ENCODE measurements at places on chromosomes 3 and 15.

DNA sequence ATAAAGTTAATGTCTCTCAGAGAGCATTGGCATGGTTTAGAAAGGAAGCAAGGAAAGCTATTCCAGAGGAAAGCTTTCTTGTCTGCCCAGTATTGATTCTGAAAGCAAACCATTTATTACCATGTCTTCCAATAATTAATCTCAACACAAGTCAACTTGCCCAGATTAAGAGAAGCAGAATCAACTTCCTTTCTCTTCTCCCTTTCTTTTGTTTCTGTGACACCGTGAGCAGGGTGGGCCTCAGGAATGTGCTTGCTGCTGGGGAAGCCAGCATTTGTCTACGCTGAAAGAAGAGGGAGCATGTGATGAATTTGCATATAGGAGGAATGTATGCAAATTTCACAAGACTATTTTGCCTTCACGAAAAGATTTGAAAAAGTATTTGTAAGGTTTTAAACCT lies 368.6 kb upstream of the ROPN1 start:
- DNase-seq, result no peak

DNA sequence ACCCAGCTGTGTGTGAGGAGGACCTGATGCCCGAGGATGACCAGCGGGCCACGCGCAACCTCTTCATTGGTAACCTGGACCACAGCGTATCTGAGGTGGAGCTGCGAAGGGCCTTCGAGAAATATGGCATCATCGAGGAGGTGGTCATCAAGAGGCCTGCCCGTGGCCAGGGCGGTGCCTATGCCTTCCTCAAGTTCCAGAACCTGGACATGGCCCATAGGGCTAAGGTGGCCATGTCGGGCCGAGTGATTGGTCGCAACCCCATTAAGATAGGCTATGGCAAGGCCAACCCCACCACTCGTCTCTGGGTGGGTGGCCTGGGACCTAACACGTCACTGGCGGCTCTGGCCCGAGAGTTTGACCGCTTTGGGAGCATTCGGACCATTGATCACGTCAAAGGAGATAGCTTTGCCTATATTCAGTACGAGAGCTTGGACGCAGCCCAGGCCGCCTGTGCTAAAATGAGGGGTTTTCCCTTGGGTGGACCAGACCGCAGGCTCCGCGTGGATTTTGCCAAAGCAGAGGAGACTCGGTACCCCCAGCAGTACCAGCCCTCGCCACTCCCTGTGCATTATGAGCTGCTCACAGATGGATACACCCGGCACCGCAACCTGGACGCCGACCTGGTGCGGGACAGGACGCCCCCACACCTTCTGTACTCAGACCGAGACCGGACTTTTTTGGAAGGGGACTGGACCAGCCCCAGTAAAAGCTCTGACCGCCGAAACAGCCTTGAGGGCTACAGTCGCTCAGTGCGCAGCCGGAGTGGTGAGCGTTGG lies 1.5 kb downstream of the RBM15B start:
- no peak for DNase-seq

- DNase-seq, result no peak
These were observed 2.1 kb downstream of the LSAMP start for GRCh38 chr3:116443191-116443661.

DNA sequence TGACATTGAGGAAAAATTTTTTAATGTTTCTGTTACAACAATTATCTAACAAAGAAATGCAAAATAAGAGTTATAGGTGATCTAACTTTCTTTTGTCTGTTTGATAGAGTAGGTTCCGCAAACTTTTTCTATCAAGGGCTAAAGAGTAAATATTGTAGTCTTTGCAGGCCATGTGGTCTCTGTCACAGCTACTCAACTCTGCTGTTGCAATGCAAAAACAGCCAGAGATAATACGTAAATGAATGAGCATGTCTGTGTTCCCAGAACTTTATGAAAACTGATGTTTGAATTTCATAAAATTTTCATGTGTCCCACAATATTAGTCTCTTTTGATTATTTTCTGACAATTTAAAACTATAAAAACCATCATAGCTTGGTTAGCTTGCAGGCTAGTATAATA lies 73.3 kb downstream of the SLC24A1 start:
- DNase-seq, result no peak

- DNase-seq, result no peak
These were observed 77.4 kb downstream of the RASA2 start for GRCh38 chr3:141564241-141564640.

DNA sequence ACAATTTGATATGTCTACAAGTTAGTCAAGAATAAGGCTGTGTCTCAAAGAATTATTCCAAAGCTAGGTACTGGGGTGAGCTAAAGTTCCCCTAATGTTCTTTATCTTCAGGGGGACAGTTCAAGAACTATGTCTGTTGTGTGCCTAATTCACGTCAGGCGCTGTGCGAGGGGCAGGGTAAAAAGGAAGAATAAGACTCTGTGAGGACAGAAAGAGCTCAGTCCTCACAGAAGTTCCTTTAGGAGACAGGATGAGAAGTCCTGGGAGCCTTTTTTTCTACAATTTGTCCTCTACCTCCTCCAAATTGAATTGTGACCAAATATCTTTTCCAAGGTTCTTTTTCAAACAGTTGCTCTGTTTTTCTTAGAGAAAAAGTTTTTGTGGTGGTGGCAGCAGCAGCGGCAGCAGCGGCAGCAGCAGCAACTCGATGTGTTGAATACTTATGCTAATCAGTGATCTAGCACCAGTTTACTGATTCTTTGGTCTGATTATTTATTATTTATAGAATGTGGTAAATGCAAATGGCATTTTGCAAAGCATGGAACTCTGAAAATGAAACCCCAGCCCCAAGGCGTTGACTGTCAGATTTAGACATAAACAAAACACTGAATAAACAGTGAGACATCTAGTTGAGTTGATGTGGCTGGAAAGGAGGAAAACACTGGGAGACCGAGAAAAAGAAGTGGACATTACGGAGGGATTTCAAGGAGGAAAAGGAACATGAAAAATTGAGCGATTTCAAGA lies 88.6 kb downstream of the GTPBP8 start:
- no peak for DNase-seq

GRCh38 chr3:29153811-29154210 lies 127.1 kb upstream of the RBMS3 start:
- no peak for DNase-seq

All from stimulated activated CD8-positive, alpha-beta memory T cell treated with anti-CD3 and anti-CD28 coated beads, Interleukin-7, amount 100 ng/mL, for 4 hours (primary cell).